AG04449 (cell line): ENCODE measurements at places on chromosomes 16 and 17.
A peak's percentile ranks its signal among the peaks of the same experiment; 100 is the strongest.

DNA sequence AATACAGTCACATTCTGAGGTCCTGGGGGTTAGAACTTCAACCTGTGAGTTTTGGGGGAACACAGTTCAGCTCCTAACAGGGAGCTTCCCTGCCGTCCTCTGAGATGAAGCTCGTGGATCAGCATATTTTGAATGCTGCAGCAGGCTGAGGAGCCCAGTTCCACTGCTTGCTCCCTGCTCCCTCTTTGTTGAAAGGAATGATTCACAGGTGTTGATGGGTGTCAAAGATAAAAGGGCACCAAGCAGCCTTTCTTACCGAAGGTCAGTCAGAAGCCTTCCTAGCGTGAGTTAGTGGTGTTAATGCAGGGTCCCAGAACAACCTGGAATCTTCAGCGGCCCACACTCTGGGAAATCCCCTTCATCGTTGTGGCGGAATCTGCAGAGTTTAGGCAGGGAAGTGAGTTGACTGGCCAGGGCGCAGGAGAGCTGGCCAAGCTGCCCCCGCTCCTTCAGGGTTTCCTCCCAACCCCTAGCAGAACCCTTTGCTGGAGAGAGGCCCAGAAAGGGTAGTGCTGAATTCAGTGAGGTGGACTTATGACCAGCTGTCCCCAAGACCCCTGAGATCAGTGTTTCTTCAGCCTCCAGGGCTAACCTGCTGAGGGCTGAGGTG lies 114.8 kb downstream of the GNAO1 start:
- DNase-seq, result no peak

DNA sequence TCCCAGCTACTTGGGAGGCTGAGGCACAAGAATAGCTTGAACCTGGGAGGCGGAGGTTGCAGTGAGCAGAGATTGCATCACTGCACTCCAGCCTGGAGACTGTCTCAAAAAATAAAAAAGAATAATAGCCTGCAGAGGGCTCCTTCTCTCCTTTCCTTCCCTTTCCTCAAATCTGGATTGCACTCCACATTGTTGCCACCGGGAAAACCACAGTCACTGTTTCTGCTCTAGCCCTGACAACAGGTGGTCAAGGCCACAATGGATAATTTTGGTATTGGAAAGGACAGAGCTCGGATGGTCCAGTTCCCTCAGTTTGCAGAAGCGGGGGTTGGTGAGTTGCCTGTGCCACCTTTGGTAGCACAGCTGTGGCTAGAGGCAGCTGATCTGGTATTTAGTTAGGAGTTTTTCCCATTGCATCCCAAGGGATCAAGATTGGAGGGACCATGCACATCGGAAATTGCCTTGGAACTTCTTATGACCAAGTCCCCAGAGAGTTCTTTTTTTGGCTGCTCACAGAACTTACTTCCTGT lies 44.7 kb upstream of the PRSS54 start:
- DNase-seq, result no peak

DNA sequence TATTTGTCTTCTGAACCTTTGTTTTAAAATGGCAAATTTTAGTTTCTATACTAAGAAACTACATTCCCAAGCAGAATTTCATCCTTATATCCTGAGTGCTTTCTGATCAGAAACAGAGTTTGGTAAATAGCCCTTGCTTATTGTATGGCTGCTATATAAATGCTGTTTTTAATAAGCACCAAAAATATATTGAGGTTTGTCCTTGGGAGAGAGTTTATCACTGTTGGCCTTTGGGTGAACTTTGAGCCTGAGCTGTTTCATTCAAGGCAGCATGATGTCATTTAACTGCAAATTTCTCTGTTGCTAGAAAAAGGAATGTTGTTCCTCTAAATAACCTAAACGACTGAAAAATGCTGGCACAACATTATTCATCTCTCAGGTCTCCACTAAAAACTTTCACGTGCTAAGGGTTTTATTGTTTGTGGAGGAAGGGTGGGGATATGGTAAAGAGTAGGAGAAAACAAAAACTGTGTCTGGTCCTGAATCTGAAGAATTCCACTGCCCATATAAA lies 334.3 kb upstream of the TBX2 start:
- no peak for DNase-seq

DNA sequence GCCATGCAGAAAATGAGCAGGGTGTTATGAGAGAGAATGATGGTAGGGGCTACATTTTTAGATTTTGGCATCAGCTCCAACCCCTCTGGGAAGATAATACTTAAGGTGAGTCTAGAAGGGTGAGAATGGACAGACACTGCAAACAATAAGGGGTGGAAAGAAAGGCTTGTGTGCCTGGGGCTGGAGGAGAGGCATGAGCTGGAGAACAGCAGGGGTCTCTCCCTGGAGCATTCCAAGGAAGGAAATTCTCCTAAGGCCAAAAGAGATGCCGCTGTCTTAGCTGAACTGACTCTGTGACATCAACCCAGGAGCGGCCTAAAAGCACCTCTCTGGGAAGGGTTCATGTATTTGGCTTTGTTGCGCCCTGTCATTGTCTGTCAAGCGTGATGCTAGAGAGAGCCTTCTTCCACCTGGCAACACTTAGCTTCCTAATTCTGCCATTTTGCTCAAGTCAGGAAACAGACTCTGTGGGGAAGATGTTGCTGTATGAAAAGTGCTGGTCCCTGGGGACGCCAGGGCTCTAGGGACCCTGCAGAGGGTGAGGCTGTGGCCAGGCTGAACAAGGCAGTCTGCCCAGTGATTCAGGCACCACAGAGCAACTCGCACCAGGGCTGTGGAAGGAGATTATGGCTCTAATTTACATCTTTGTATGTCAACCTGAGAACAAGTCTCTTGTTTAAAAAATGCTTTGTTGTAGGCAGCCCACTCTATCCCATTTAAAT lies 225.7 kb downstream of the CBLN1 start:
- no peak for DNase-seq

GRCh38 chr17:6374761-6375312 lies 60.1 kb downstream of the AIPL1 start:
- no peak for DNase-seq

DNA sequence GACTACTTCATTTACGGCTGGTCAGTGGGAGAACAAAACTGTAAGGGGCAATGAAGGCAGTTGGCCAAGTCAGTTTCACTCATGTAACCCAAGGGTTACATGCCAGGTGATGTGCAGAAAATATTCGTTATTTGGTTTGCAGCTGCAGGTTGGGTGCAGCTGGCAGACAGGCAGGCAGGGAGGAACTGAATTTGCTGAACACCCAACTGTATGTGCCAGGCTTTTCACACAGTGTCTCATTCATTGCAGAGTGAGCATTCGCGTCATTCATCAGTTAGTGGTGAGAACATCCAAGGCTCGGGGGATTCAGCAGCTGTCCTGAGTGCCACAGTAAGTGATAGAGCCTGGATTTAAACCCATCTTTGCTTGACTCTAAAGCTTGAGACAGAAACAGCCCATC lies 59.7 kb downstream of the ABCC6 start:
- DNase-seq, result no peak

GRCh38 chr16:78405833-78406232 lies 306.4 kb downstream of the WWOX start:
- no peak for DNase-seq

GRCh38 chr17:76327696-76328095 lies 19.6 kb upstream of the QRICH2 start:
- no peak for DNase-seq

- no peak for DNase-seq
These were observed 8.4 kb upstream of the GHDC start for GRCh38 chr17:42202696-42203095.

GRCh38 chr17:50768346-50768761 lies 1.0 kb upstream of the ANKRD40CL start:
- no peak for DNase-seq

GRCh38 chr16:89004209-89004831 lies 27.3 kb upstream of the CBFA2T3 start:
- DNase-seq, result no peak

GRCh38 chr16:83533193-83533592 lies 274.6 kb upstream of the HSBP1 start:
- no peak for DNase-seq

GRCh38 chr16:52368859-52369258 lies 178.1 kb downstream of the TOX3 start:
- no peak for DNase-seq

DNA sequence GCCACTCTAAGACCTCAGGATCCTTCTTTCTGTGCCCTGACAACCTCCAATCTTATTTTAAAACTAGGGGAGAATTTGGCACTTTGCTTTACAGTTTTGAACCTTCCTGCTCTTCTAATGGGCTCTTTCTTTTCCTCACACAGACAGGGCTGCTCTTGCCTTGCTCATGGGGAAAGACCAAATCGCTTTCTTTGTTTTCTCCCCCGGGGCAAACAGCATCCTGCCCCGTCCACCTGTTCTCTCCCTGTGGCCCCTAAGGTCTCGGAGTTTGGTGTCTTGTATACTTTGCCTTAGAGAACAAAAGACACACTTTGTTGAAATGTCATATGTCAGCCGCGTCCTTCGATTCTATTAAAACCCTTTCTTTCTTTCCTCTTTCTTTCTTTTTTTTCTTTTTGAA lies 306.7 kb upstream of the SALL1 start:
- DNase-seq, result no peak

DNA sequence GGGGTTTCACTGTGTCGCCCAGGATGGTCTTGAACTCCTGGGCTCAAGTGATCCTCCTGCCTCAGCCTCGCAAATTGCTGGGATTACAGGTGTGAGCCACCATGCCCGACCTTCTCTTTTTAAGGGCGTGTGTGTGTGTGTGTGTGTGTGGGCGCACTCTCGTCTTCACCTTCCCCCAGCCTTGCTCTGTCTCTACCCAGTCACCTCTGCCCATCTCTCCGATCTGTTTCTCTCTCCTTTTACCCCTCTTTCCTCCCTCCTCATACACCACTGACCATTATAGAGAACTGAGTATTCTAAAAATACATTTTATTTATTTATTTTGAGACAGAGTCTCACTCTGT lies 3.9 kb downstream of the STH start:
- DNase-seq, result no peak

- DNase-seq, result no peak
These were observed 21.5 kb upstream of the OSGIN1 start for GRCh38 chr16:83931556-83931955.

GRCh38 chr17:44159519-44160210 lies 10.8 kb upstream of the ASB16 start:
- no peak for DNase-seq

DNA sequence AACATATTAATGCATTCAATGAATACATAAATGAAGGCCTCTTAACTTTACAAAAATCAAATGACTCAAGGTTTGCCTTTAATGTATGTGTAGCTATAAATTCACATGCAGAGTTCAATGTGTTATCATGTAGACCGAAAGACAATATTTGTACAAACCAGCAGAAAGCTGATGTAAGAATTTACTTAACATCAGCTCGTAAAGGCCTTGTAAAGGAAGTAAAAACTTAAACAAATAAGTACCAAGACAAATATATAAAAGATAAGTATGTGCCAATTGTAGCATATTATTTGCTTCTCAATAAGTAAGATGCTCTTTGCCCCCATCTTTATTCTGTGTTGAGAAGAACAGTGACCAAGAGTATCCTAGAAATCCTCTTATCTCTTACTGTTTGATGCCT lies 105.7 kb downstream of the SYCE1L start:
- no peak for DNase-seq

DNA sequence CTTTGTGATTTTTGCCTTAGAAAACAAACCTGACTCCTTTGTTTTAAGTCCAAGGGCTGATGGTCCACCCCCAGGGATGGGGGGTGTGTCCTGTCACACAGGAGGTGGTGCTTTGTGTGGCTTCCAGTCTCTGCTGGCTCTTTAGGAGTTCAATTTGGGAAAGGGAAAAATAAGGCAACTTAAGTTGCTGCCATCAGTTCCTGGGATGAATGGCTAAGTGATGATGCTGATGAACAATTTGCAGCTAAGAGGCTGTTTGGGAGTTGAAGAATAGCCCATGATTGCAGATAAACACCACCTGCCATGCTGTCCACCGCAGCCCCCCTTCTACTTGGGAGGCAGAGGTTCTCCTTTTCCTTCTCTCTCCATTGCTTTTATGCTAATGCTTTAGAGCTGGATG lies 40.2 kb downstream of the ARL4D start:
- DNase-seq, result no peak

- no peak for DNase-seq
These were observed 9.9 kb downstream of the CMTM2 start for GRCh38 chr16:66588981-66589713.

DNA sequence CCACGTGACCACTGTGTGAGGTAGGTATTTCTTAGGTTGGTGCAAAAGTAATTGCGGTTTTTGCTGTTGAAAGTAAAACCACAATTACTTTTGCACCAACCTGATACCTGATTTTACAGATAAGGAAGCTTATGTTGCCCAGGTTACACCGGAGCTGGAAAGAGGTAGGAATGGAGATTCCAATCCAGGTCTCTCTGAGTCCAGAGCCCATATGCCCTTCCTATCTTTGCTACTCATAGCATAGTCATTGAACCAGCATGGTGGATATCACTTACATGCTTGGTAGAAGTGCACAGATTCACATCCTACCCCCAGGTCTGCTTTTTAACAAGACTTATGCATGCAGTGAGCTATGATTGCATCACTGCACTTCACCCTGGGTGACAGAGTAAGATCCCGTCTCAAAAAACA lies 61.8 kb downstream of the ARSG start:
- no peak for DNase-seq

GRCh38 chr17:6588165-6588564 lies 31.8 kb upstream of the PITPNM3 start:
- no peak for DNase-seq

- DNase-seq, result no peak
These were observed 3.7 kb upstream of the ATP1B2 start for GRCh38 chr17:7647018-7647417.

- DNase-seq, result no peak
These were observed 18.2 kb upstream of the QRICH2 start for GRCh38 chr17:76326306-76326705.

- DNase-seq, result peak; percentile 9
These were observed 18.6 kb downstream of the AP2B1 start for GRCh38 chr17:35605678-35606077.

DNA sequence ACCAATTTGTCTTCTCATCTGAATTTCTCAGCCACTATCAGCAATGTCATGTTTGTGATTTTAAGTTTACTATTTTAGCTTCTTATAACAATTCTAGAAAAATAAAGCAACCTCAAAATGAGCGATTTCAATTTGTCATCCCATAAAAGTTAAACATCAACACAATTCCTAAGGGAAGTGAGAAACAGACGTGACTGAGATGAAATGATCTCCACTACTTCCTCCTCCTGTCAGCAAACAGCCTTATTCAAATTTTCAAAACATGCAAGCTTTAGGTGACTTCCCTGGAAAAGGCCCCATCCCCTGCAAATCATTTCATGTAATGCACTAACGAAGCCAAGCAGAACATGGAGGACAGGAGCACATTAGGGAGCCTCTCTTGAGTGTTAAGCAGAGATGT lies 64.9 kb downstream of the ZNF652 start:
- DNase-seq, result no peak

- no peak for DNase-seq
These were observed 393.9 kb upstream of the SALL1 start for GRCh38 chr16:51544851-51545467.

GRCh38 chr17:66228887-66229782 lies at the start of gene APOH:
TSS of gene APOH (minus strand) at chr17:66229415. CDS start at chr17:66229379, 36 bp downstream.
- DNase-seq, result no peak
